ENCODE measurements at places on chromosomes 7 and 10.
A peak's percentile ranks its signal among the peaks of the same experiment; 100 is the strongest.

DNA sequence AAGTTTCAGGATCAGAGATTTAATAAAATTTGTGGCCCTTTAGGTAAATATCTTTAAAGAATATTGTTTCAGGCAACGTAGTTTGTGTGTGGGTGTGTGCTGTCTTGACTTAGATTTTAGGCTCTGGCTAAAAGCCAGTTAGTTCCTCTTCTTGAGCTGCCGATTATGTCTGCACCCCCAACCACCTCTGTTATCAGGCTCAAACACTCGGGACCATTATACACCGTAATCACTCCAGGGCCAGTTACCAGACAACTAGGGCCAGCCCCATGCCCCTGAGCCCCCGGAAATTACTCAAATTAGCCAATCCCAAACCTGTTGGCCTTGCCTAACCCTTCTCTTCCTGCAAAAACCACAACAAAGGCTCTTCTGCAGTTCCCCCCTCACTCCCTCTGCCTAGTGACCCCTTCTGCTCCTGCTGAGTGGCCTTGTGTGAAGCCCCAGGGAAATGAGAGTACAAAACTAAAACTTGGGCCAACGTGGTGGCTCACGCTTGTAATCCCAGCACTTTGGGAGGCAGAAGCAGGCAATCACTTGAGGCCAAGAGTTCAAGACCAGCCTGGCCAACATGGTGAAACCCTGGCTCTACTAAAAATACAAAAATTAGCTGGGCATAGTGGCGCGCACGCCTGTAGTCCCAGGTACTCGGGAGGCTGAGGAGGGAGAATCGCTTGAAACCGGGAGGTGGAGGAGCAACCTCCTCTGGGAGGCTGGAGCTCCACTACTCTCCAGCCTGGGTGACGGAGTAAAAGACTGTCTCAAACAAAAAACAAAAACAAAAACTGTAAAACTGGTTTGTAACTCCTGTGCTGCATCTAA is 9.2 kb upstream of the HNRNPF start:
- peak; percentile 43 for DNase-seq

DNA sequence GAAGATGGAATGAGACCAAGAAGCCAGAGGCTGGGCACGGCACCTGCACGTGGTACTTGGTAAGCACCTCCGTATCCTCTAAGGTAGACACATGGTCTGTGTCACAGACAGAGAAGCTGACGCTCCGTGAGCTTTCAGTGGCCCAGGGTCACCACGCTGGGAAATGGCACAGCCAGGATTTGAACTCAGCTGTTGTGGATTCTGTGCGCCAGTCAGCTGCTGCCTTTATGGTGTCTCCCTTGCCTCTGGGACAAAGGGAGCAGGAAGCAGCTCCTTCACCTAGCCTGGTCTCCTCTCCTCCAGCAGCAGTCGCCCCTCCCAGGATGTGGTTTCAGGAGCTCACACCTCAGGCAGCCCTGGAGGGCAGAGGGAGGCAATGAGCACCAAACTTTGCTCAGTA is 110.8 kb downstream of the ARHGAP22 start:
- no peak for DNase-seq

GRCh38 chr10:70462349-70462984 is 16.1 kb upstream of the PALD1 start:
- no peak for DNase-seq

- no peak for DNase-seq
Measured at GRCh38 chr10:23342213-23342884, 2.2 kb downstream of the C10orf67 start.

DNA sequence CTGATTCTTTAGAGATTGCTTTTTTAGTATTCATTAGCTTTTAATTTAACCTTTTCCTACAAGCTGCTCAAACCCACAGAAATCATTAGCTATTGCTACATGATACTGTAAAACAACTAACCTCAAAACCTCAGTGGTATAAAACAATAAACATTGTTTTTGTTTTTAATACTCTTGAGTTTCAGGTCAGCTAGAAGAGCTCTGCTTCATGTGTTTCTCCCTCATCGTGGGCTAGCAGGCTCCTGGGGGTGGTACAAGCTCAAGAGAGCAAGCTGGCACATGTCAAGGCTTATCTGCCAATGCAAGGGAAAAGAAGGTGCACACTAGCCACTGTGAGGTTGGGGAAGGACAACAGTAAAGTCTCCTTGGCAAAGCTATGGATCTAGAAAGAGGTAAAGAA is 232.9 kb upstream of the PHF14 start:
- no peak for DNase-seq

DNA sequence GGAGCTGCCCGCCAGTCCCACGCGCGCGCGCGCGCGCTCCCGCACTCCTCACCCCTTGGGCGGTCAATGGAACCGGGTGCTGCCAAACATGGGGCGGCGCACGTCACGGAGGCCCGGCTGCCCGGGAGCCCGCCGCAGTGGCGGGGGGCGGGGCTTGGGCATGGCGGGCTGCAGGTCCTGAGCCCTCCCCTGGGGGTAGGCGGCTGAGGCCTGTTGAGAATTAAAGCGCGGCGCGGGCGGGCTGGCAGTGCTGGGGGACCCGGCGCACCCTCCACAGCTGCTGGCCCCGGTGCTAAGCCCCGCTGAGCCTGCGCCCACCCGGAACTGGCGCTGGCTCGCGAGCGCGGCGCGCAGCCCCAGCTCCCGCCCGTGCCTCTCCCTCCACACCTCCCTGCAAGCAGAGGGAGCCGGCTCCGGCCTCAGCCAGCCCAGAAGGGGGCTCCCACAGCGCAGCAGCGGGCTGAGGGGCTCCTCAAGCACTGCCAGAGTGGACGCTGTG is 634.2 kb downstream of the ANKRD7 start:
- no peak for DNase-seq

DNA sequence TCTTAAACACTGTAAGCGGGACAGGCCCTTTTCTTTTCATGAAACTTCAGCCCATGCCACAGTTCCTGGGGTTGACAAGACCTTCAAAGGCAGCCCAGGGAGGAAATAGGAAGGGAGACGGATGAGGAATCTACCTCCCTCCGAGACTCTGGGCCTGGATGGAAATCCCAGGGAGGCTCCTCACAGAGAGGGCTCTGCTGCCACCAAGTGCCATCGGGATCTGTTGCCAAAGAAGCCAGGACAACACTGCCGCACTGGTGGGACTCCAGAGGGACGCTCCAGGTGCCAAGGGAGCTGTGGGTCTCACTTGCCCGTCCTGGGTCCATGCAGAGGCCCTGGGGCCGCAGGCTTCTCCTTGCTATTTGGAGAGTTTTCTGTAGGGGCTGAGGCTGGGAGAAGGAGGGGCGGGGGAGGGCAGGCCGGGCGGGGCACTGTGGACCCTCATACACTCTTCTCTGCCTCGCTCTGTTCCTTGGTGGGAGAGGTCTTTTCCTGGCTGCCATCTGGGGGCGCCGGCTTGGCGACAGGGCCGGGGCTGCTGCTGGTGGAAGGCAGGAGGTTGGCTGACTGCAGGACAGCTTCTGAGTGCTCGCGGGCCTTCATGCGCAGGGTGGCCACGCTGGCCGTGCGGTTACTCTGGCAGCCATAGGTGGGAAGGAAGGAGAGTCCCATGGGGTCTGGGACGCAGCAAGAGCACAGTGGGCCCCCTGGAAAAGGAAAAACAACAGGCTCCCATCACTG is 30.0 kb downstream of the DRGX start:
- no peak for DNase-seq

DNA sequence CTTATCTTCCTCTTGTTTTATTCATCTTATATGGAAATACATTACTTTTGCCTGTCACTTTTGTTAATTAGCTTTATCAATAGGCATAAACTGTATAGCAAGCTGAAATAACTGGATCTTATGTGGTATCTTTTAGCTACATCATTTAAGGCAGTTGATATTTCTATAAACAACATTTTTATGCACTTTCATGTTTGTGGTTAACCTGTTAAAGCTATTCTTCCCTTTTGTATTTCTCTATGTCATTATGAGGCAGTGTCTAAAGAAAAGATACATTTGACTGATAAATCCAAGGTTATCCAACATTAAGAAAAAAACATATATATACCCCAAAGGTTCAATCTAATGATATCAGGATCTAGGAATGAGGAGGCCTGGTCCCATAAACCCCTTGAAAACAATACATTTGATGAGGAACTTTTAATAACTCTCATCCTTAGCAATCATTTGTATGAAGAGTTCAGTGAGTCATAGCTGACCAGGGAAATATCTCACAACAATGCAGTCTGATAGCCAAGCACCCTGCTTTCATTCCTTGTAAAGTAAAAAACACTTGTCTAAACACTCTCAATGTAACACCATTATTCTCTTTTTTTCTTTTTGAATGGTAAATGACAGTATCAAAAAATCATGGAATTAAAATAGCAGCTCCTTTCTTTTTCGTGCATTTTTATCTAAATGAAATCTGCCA is 300.9 kb downstream of the NEBL start:
- DNase-seq, result no peak

GRCh38 chr10:43296320-43296719 is 29.5 kb upstream of the RASGEF1A start:
- no peak for DNase-seq

DNA sequence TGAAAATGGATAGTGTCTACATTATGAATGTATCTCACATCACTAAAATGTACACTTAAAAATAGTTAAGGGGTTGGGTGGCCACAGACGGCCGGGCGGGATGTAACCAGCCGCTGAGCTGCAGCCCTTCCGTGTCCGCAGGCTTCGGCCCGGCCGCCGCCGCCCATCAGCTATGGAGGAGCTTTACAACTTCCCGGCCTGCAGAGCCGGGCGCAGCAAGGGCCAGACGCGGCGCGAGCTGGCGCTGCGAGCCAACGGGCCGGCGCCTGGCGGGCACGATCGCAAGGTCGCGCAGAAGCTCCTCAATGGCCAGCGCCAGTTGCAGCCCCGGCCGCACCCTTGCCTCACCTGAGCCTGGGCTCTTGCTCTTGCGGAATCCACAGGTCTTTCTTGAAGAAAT is 69.1 kb downstream of the KMT2C start:
- no peak for DNase-seq

DNA sequence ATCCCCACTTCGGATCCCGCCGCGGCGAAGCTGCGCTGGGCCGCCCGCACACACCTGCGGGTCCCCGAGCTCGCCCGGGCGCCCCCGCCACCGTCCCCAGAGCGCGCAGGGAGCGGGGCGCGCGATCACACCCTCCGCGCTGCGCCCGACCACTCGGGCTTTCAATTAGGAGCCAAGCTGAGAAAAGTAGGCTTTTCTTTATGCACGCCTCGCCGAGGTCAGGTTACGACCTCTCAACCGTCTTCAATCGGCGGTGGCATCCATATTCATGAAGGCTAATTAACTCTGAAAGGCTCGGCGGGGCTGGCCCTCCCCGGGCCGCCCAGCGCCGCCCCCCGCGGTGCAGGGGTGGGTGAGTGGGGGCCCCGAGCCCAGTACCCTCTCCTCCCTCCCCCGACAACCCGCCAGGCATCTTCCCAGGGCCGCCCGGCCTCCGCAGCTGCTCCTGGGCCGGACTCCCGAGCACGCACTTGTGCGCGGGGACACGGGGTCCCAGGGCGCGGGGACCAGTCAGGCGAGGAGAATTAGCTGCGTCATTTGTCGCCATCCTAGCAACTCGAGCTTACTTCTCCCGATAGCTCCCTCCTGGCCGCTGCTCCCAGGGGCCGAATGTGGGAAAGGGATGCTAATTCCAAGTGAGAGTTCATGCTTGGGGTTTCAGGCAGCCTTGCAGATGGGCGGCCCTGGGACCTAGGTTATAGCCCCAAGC is 155.5 kb upstream of the LYZL2 start:
- DNase-seq, result peak; percentile 33

DNA sequence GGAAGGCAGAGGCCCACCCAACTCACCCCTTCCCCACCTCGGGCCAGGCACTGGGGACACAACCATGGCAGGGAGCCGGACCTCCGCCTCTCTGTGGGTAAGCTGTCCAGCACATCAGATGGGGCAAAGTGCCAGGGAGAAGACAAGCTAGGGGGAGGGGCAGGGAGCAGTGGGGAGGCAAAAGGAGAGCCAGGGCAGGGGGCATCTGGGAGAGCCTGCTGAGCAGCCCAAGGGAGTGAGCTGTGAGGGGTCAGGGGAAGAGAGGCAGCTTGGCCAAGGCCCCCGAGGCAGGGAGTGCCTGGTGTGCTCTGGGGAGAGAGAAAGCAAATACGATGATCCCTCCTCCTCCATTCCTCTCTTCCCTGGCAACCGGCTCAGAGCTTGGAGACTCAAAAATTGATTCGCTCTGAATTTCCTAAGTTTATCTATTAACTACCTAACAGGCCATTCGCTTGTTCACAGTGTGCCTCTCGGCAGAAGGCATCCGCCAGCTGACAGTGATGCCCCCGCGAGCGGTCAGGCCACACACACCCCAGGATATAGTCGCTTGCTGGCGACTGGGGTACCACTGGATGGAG is 4.5 kb downstream of the CAMK2B start:
- no peak for DNase-seq

DNA sequence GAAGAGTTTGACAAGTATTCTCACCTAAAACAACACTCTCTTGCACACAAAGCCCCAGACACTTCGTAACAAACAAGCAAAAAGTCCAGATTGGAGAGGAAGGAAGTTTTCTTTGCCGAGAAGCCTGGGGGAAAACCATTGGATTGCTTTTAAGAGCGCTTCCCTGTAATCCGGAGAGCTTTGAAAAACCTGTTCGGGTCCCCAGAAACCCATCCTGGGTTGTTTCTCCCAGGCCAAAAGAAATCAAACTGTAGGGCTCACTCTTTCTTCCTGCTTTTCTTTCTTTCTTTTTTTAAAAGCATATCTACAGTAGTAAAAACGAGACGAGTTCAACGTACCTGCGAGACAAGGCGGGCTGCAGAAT is 655 bp downstream of the SP8 start:
- DNase-seq, result no peak

DNA sequence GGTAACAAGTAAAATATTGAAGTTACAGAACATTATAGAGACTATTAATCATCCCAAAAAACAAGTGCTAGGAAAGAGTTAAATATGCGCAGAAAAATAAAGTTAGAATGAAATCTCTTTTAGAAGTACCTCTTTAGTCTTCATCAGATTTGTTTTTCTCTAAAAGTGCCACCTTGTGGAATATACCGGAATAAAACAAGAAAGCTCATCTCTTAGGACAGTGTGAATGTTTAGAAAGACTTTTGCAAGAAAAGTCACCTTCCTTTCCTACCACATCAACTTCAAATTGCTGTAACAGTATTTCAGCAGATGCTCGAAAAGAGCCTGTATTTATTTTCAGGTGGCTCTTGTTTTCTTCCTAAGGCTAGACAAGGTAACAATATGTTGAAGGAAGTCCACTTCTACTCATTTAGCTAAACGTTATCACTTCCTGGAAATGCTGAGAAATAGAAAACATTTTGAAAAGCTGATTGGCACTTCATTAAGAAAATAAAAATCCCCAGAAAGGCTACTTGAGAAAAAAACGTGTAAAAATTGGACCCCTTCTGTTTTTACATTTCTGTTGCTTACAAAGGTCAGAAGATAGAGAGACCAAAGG is 19.8 kb upstream of the FAM133B start:
- no peak for DNase-seq
